ENCODE measurements at places on chromosomes 12 and 14.
A peak's percentile ranks its signal among the peaks of the same experiment; 100 is the strongest.

DNA sequence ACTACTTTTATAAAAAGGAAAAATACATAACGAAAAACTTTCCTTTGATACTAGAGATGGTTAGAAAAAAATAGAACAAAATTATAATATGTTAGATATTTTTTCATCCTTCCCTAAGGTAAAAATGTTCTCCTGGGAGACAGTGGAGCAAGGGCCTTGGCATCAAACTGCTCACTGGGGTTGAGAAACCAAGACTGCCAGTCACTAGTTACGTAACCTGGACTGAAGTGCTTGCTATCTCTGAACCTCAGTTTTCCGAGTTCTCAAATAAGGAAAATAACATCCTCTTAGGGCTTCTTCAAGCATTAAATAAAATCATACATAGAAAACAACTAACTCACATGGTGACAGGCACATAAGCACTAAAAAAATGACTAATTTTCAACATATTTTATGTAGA is 48.2 kb upstream of the FRMD6 start:
- DNase-seq: no peak

DNA sequence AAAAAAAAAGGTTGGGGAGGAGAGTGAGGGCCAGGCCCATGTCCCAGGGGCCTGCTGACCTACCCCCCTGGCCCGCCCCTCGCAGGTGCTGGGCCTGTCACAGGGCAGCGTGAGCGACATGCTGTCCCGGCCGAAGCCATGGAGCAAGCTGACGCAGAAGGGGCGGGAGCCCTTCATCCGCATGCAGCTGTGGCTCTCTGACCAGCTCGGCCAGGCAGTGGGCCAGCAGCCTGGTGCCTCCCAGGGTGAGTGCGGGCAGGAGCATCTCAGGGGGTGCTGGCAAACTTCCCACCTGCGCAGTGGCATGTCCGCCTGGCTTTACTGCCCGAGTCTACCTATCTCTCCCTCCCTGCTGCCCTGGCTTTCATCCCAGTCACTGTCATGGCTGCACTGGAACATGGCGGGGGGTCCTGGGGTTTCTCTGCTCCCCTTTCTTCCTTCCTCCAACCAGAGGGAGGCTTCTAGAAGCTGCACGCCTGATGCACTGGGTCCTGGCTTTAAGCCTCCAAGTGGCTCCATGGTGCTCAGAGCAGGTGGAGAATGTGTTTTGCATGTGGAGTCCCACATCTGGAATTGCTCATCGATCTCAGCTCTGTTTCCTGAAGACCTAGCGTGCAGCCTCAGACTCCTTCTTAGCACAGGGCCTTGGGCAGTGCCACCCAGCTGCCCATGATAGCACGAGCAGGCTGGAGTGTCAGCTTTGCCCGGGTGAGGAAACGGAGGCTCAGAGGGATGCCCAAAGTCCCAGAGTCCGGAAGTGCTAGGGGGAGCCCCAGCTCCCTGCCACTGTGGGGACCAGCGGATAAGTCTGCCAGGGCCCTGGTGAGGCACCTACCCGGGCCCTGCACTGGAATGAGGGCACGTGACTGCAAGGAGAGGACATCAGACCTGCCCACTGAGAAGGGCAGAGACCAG is 46.3 kb downstream of the PHETA1 start:
- DNase-seq: no peak

GRCh38 chr12:13534645-13535398 is 338.3 kb downstream of the EMP1 start:
- no peak for DNase-seq

GRCh38 chr12:82688035-82688501 is 1.4 kb downstream of the TMTC2 start:
- no peak for DNase-seq

GRCh38 chr12:74449872-74450271 is 87.8 kb upstream of the ATXN7L3B start:
- DNase-seq: no peak

DNA sequence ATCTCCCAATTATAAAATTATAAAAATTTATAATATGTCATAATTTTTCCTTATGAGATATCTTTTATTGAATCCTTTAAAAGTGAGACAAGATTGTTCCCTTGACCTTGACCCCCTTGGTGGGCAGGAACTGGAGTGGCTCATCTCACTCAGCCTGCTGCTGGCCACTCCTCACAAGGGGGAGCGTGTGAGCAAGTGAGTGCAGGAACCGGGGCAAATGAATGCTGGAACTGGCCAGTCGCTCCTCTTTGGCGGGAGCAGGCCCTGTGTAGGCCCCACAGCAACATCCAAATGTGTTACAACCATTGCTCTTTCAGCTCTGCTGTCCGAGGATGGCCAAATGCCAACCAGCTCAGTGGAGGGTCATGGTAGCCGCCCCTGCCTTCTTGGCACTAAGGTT is 178.8 kb downstream of the ETNK1 start:
- DNase-seq: no peak

DNA sequence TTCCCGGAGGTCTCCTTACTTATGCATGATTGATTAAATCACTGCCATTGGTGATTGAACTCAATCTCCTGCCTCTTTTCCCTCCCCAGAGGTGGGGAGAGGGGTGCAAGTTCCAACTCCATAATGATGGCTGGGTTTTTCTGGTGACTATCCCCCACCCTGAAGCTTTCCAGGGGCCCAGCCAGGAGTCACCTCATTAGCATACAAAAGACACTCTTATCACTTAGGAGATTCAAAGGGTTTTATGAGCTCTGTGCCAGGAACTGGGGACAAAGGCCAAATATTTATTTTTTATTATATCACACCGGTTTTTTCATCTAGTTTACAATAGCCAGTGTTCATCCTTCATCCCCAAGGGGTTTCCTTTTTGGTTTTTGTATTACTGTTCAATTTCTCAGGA is 300.7 kb downstream of the ETNK1 start:
- DNase-seq: no peak

- peak; percentile 9 for DNase-seq
These were observed 13.7 kb upstream of the TMEM106C start for GRCh38 chr12:47949441-47950341.

DNA sequence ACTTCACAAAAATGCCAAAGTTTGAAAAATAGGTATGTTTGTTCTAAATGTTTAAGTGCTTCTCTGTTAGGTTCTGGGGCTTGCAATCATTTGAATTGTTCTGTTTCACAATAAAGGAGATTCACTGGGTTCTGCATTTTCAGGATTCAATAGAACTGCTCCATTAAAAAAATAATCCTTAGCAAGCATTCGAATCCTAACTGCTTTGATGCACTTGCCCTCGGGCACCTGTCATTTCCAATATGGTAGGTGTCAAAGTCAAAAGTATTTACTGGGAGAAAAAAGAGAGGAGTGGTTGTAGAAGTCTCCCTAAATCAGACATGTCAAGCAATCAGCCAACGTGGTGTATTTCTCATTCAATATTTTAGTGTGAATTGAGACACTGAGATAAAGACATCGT is 5.5 kb downstream of the APOLD1 start:
- DNase-seq: no peak

DNA sequence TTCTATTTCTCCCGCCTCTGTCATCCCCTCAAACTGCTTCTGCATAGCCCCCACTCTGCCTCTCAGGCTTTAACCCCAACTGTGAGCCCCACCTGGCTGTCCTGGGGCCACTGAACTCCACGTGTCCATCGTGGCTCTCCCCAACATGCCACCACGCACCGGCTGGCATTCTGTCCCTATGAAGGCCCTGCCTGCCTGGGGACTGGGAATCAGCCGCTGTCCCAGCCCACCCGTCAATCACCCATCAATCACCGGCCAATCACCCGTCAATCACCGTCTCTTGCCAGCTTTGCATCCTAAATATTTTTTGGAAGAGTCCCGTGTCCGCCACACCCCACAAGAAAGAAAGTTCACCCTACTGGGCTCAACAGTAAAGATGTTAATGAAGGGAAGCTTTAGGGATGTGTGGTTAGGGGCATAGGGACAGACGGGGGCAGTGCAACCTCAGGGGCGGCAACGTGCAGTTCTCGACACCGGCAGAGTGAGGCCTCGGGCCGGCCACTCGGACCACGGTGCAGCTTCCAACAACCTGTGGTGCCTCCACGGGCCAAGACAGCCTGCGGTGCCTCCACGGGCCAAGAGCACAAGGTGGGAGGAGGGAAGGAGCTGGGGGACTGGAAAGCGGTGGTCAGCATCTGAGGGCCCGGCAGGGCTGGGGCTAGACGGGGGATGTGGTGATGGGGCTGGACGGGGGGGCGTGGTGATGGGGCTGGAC is 85.6 kb downstream of the GALNT9 start:
- DNase-seq: no peak

DNA sequence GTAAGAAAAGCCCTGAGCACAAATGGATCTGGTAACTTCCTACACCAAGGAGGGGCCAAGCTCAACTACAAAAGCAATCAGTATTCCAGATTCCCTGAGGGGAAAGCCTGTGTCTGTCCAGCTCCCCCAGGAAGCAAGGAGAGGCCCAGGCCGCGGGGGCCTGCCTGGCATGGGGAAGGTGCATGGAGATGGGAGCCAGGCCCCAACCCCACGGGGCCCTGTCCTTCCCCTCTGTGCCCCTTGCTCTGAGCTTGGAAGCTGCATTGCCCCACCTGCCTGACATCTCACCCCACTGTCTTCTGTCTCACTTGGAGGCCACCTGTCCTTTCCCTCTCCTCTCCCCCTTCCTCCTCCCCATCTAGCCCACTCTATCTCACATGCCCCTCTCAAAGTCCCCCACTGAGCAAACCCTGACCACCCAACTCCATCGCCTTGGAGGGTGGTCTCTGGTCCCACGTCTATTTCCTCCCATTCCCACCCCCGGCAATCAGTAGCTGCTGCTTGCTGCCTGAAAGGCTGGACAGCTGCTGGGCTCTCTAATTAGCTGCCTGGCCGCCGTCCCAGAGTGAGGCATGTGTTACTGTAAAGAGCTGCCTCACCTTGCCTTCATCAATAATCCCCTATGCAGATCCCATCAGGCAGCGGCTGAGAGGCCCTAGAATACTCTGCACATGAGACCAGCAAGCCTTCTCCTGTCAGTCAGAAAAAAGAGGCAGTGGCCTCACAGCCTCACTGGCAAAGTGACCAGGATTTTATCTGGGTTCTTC is 3.4 kb upstream of the TMEM229B start:
- no peak for DNase-seq

DNA sequence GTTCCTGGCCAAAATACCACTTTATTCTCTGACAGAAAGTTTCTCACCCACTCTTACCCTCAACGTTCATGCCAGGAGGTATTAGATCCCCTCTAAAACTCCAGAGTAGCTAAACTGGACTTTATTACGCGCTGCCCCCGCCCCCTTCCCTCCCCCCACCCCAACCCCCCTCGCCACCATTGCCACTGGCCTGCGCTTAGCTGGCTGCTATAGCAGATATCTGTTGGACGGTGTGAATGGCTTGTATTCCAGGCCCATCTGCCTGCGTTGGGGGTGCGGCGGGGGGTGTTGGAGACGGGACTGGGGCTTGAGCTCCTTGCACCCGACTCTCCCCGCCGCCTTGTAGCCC is 564 bp upstream of the THTPA start:
- no peak for DNase-seq

DNA sequence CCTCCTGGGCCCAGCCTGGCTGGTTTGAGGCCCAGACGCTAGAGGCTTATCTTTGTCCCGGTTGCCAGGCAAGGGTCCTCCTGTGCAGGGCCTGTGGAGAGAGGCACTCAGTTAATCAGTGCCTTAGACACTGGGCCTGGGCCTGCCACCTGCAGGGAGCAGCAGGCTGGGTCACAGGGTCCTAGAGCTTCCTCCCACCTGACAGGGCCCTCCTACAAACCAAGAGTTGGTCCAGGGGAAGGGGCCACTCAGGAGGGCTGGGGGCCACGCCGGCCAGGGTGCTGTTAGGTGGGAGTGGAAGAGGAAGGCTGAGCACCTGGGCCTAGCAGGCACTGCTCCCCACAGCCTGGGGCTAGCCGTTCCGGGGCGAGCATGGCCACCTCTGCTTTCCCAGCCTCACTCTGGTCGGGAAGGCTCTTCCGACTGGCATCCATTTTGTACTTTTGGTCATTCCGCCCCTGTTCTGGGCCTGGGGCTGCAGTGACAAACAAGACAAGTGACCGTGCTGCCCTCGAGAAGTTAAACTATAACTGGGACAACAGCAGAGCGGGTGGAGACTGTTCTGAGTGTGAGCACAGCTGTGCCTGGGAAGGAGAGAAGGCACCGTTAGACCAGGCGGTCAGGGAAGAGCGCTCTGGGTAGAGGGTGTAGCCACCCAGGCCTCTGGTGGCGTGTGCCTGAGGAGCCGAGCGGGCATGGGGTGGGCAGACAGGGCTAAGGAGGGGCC is 27.2 kb downstream of the FBRSL1 start:
- DNase-seq: no peak

DNA sequence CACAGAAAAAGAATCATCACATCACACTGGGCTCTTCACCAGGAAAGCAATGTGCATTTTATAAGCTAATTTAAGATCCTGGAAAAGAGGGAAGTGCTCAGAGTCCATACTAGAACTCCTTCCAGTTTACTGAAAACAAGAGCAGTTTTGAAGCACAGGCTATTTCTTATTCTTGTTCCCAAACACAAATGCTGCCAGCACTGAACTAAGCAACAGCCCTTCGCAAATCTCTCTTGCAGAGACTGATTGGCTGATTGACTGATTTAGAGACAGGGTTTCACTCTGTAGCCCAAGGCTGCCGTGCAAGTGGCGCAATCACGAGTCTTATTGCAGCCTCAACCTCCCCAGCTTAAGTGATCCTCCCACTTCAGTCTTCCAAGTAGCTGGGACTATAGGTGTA is 44.8 kb downstream of the BCL2L14 start:
- no peak for DNase-seq

GRCh38 chr12:116919247-116919661 is 8.5 kb downstream of the FBXW8 start:
- DNase-seq: no peak

DNA sequence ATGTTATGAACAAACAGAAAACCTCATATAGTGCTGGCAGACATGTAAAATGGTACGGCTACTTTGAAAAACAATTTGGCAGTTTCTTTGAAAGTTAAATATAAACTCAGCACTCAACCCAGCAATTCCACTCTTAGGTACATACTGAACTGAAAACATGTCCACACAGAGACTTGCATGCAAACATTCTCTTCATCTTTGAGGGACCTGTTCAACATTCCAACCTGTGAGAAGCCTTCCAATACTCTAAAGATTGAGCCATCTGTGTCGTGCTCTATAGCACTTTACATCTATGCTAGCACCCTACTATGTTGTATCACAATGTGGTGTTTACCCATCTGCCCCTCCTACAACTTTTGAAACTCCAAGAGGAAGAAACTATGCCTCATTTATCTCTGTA is 79.3 kb downstream of the DNAI7 start:
- DNase-seq: no peak

DNA sequence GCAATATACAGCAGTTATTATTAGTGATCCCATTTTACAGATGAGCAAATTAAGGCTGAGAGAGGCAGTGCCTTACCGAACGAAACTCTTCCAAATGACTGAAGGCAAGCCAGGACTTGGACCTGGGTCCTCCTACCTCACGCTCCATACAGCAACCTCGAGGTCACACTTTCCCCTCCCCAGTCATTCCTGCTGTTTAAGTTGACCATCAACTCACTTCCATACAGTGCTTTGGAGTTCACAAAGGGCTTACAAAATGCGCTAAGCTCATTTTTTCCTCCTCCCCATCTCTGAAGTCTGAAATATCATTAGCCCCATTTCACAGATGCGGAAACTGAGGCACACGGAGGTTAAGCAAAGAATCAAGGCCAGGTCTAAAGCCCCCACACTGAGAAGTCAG is 4.3 kb downstream of the HNF1A start:
- DNase-seq: no peak

- no peak for DNase-seq
These were observed 43.7 kb upstream of the RNU6-8 start for GRCh38 chr14:32246751-32247150.

GRCh38 chr14:84541018-84541417 is 988.9 kb upstream of the FLRT2 start:
- no peak for DNase-seq
